Tongue (tissue), 3 donors: ENCODE measurements at places on chromosomes 2 and 18. TPM values are rescaled to one million over a fixed set of nuclear protein-coding genes. Genes with fewer than 3 reads are reported as not detected.

Gene MYCN
- total RNA-seq: 7.3 TPM

Gene ERICH2
- 1.6 TPM for total RNA-seq

Gene NT5DC4
- total RNA-seq: 0.21 TPM

Gene AGAP1
- total RNA-seq: 33.0 TPM

Gene SCN9A
- total RNA-seq: 11.1 TPM

Gene IHH
- not detected for total RNA-seq

Gene ABCG5
- total RNA-seq: not detected

Gene RAB12
- total RNA-seq: 125 TPM

Gene DTNA
- total RNA-seq: 105 TPM

Gene TUBA4B
- not detected for total RNA-seq
